Activated naive CD8-positive, alpha-beta T cell treated with anti-CD3 and anti-CD28 coated beads, Interleukin-2, amount 10 ng/mL, durations not matched to agents 7 days and 5 days (primary cell): ENCODE measurements at places on chromosomes 6 and 20. TPM values are rescaled to one million over a fixed set of nuclear protein-coding genes. Genes with fewer than 3 reads are reported as not detected.

OPN5 gene
- total RNA-seq, result not detected

GRCh38 chr6:138849791-138850190, 53.9 kb downstream of the ECT2L start:
- DNase-seq, result no peak

- no peak for DNase-seq
These were observed 185.5 kb downstream of the CDH4 start for GRCh38 chr20:61437280-61438206.

DNA sequence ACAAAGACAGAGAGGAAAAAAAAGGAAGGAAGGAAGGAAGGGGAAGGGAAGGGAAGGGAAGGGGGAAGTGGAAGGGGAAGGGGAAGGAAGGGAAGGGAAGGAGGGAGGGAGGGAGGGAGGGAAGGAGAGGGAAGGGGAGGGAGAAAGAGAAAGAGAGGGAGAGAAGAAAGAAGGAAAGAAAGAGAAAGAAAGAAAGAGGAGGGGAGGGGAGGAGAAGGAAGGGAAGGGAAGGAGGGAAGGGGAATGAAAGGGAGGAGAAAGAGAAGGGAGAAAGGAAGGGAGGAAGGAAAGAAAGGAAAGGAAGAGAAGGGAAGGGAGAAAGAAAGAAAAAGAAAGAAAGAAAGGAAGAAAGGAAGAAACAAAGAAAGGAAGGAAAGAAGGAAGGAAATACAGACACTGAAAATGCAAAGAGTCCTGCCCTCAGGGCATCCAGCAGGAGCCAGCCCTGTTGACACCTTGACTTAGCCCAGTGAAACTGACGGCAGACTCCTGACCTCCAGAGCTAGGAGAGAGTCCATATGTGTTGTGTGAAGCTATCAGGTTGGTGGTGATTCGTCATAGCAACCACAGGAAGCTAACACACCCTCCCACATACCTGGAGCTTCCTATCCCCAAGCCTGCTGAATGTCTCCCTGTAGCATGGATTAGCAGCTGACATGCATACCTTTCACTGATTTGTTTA, 58.7 kb upstream of the SULF2 start:
- no peak for DNase-seq

GRCh38 chr6:72649032-72649984, 27.4 kb downstream of the KCNQ5 start:
- no peak for DNase-seq

GRCh38 chr6:66948106-66948505, 1241.1 kb upstream of the EYS start:
- no peak for DNase-seq

GRCh38 chr6:51830666-51831065, 256.7 kb downstream of the PKHD1 start:
- no peak for DNase-seq

DNA sequence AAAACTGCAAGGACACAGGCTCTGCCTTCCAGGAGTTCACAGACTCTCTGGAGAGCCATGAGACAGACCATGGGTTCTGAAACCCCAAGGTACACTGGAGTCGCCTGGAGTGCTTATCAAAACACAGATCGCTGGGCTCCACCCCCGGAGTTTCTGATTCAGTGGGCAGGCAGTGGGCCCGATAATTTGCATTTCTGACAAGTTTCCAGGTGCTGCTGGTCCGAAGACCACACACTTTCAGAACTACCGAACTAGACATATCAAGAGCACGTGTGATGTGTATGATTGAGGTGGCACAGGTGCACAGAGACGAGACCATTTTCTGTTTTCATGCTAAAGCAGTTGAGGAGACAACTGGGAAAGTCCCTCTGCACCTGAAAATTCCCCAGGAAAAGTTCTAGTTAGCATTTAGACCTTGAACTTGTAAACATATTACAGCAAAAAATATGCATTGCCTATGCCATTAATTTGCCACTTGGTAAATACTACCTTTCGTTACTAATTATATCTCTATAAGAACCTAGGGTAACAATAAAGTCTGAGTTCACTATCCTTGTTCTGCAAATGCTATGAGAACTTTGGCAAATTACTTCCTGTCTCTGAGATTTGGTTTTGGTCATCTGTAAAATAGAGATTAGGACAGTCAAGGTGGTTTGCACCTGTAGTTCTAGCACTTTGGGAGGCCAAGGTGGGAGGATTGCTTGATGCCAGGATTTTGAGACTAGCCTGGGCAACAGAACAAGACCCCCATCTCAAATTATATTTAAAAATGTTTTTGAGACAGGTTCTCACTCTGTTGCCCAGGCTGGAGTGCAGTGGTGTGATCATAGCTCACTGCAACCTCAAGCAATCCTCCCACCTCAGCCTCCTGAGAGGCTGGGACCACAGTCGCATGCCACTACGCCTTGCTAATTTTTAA, 14.3 kb upstream of the PIM1 start:
- DNase-seq, result no peak

DNA sequence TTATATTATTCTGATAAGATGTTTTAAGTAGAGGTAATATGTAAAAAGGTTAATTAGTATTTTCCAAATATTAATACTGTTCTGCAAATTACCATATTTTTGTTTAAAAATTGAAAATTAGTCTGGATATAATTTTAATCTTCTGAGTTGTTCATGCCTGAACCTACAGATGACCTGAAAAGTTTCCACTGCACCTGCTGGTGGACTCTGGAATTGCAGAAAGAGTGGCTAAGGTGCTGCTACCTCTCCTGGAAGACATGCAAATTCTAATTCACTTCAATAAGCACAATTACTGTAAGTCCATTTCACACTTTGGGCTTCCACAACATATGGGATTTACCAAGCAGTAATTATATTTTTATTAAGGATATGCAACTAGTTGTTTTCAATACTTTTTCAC, 77.7 kb upstream of the OLIG3 start:
- DNase-seq, result peak; percentile 45
